ENCODE measurements at places on chromosomes 12 and 14. TPM values are rescaled to one million over a fixed set of nuclear protein-coding genes. Genes with fewer than 3 reads are reported as not detected.

Gene DPPA3
- not detected for total RNA-seq

Gene SLC8A3
- 0.49 TPM for total RNA-seq

Gene ADAM20
- 1.2 TPM for total RNA-seq

Gene FGD4
- total RNA-seq, result 38.3 TPM

Gene MYL6
- total RNA-seq, result 2,285 TPM

Gene ZFHX2
- 0.74 TPM for total RNA-seq

Gene PRH1
- 21.6 TPM for total RNA-seq

Gene E2F7
- 2.2 TPM for total RNA-seq

Gene BHLHE41
- total RNA-seq, result 2.9 TPM

Gene PZP
- total RNA-seq, result not detected

Gene DIO3
- total RNA-seq, result 52.1 TPM

Gene FOXA1
- total RNA-seq, result 11.5 TPM

Gene CLEC1B
- not detected for total RNA-seq
